Ammon's horn (tissue), 1 donor: ENCODE measurements at places on chromosomes 16 and 17.

DNA sequence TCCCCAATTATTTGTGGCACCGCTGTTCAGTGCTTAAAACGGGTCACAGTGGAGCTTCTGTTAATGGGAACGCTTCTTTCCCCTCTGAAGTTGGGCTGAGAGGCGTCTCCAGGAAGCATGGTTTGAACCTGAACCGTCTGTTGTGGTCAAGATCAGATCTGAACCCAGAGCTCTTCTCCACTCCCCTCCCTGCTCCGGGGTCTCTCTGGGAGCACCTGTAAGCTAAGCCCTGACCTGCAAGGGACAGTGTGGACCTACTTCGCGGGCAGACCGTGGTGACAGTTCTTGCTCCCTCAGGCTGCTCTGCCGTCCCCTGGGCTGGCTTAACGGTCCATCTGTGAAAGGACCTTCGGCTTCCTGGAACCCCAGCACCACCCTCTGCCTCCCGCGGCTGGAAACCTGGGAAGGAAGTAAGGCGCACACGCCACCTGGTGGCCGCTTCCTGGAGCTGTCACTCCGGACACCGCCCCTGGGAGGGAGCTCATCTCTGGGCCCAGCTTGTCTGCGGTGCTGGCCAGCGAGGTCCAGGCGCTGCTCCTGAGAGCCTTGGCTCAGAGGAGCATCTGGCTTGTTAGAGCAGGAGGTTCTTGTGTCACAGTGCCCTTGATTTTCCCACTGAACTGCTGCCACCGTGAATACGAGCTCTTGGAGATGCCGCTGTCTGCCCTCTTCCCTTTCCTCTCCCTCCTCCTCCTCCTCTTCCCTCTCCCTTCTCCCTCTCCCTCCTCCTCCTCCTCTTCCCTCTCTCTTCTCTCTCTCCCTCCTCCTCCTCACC lies 518.5 kb upstream of the EEF2KMT start:
- DNase-seq: peak; percentile 83

- DNase-seq: no peak
Observed at GRCh38 chr17:1331708-1332107, 52.2 kb downstream of the TRARG1 start.

- no peak for DNase-seq
Observed at GRCh38 chr17:78923660-78924453, 1.3 kb downstream of the TIMP2 start.

DNA sequence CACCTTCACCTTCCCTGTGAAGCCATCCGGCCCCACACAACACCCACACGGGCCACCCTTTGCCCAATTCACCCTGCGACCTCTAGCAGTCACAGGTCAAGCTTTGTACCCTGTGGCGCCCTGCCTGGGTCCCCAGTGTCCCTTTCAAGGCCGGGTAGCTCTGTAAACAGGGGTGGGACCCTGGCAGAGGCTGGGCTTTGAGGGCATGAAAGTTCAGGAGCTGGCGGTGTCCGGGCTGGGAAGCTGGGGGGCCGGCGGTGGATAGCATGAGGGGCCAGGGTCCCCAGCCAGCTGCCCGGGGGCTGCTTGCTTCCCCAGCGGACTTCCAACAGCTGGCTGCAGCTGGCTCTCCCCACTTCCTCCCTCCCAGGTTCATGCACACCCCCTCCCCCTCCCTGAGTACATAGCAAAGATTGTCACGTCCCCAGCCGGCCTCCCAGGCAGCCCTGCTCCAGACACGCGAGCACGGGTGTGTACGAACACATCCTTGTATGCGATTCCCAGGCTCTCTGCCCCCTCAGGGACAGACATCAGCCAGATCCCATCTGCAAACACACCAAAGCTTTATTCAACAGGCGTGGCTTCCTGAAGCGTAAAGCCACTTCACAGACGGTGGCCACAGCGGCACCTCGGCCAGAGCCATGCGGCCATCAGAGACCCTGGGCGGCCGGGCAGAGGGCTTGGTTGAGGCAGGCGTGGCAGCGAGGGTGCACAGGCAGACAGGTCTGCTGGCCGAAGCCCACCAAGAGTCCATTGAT lies 8.2 kb downstream of the NTHL1 start:
- DNase-seq: no peak

DNA sequence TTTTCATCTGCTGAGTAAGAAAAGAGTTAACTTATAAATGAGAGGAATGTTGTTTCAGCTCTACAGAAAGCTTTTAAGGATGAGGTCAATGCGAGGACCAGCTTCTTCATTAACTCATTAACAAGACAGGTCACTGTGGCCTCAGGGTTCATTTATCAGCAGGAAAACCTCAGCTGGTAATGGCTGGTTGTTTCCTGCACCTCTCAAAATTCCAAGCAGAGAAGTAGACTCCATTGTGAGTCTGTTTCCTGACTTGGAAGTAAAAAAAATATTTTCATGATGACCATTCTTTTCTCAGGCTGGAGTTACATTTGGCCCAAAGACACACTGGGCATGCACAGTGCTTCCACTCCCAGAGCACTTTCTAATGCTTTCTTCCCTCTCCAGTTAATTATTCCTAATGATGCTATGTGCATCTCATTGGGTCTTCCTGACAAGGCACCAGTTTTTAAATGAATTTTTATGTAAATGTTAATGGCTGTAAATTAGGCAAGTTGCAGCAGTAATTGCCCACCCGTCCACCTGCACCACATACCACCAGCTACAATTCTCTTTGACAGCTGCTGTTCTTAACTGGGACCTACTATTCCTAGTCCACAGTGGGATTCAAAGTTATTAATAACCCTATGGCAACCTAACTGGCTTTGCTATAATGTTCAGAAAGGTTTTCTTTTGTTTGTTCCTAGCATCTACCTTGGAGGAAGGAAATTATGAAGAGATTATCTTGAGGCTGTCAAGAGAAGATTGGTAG lies 89.5 kb upstream of the BCAR1 start:
- no peak for DNase-seq

DNA sequence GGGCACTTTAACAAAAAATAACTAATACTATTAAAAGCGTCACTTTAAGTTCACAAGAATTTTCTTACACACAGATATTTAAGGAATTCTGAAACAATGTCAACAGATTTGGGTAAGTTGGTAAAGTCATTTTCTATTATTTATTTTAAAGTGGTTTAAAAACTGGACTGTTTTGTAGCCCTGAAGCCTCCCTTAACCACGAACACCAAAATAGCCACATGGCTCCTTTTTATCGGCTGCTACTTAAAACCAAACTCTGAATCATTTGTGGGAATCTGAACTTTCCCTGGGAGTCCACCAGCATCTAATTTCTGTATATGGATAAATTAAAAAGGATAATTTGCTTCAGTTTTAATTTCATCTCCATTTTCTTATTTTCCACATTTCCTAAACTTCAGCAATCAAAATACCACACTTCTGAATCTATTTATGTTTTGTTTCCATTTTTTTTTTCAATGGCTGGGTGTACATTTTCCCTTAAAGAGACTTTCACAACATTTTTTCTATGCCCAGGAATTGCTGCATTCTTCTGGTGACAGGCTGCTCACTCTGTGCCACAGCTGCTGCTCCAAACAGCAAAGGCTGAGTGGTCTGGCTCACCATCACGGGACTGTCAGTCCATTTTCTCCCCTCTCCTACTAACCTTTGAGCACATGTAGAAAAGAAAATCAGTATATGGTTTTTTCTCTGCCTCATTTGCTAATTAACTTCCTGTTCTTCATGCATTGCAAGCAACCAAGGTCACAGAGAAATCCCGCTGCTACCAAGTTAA lies 255.5 kb upstream of the KCNJ16 start:
- no peak for DNase-seq

GRCh38 chr17:72613396-72613795 lies 479.1 kb downstream of the SLC39A11 start:
- no peak for DNase-seq

- peak; percentile 86 for DNase-seq
Observed at GRCh38 chr17:20121359-20122253, 112.4 kb downstream of the SPECC1 start.

- peak; percentile 80 for DNase-seq
Observed at GRCh38 chr17:333626-334396, 18.8 kb downstream of the RPH3AL start.

DNA sequence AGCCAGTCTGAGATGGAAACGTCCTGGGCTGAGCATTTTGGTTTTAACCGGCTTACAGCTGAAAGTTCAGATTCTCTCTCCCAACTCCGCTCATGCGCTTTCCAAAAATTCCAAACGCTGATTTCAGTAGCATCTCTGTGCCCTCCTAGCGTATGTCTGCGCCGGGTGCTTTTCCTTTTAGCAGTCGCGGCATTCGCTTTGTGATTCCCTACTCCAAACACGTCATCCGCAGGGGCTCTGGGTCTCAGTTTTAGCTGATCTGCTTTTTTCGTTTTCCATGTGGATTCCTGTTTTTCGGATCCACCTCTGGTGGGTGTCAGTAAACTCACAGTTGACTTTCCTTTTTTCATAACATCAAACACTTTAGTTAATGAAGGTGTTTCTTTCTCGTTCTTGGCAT lies 22.1 kb upstream of the TVP23A start:
- no peak for DNase-seq

- DNase-seq: no peak
Observed at GRCh38 chr17:17661834-17662385, 19.3 kb upstream of the RAI1 start.

DNA sequence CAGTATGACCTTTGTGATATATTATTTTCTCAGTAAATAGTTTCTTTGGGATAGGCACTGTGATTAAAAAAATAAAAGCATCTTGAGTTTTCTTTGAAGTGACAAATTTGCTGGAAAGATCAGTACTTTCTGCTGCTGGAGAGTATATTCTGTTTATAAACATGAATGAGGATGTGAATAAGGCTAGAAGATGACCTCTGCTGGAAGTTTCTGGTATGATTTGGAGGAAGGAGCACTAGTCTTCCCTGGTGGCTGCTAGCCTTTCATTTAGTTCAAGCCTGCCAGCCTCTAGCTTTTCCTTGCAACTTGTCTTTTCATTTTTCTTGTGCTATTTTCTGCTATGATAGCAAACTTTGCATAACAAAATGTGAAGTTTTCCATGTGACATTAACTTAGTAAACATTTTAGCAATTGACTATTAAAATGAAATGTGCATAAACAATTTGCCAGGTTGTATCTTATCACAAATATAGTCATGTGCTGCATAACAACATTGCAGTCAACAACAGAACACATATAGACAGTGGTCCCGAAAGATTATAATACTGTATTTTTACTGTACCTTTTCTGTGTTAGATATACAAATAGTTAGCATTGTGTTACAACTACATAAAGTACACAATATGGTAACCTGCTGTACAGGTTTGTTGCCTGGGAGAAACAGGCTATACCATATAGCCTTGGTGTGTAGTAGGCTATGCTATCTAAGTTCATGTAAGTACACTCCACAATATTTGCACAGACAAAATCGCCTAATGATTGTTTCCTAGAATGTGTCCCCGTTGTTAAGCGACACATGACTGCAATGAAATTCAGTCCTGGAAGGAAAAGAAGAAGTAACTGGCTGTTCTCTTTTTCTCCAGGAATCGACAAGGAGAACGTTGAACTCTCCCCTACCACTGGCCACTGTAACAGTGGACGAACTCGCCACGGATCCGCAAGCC lies 18.1 kb upstream of the RAB11FIP4 start:
- DNase-seq: peak; percentile 86

DNA sequence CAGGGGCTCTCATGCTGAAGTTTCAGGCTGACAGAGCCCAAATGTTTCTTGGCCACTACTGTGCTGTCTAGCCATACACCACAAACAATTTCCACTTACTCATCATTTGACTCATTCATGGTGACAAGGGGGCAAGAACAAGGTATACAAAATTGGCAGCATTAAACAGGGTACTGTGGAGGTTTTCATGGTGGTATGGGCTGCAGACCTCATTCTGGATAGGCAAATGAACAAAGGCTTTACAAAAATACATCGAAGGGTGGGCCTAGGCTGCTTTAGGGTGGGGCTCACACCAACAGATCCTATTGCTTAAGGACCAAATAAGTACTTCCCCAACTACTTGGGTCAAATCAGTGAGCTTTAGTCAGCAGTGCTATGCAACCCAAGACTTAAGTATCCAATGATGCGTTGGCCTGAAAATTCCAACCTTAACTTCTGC lies 53.0 kb downstream of the N4BP1 start:
- DNase-seq: no peak

DNA sequence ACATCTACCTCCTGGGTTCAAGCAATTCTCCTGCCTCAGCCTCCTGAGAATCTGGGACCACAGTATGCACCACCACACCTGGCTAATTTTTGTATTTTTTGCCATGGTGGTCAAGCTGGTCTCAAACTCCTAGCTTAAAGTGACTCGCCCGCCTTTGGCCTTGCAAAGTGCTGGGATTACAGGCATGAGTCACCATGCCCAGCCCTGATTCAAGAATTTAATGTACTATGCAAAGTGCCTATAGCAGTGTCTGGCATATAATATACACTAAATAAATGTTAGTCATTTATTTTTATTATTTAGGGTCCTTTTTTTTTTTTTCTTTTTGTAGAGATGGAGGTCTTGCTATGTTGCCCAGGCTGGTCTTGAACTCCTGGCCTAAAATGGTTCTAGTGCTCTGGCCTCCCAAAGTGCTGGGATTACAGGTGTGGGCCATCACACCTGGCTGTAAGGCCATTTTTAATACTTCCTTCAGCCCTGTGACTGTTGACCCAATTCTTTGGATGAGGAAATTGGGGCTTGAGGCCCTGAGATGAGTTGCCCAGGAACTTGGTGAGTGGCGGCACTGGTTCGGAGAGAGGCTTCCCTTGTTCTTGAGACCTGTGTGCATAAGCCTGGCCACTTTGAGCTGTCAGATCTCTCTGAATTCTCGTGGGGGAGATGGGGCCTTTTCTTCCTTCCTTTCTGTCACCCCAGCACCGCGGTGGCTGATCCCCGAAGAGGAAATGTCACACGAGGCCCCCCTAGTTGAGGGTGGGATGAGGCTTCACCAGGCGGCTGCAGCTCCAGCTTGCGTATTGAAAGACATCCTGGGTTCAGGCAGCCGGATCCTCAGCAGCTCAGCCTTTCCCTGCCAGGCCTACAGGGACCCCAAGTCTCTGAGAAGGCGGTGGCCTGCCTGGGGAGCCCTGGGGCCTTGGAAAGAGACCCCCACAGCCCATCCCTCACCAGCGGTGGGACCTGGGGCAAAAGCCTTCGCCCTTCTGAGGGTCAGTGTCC lies 38.7 kb downstream of the LAT start:
- no peak for DNase-seq

- DNase-seq: no peak
Observed at GRCh38 chr17:13027246-13027645, 9.4 kb upstream of the ELAC2 start.

- no peak for DNase-seq
Observed at GRCh38 chr17:75077072-75077495, 10.7 kb upstream of the SLC16A5 start.

- DNase-seq: peak; percentile 17
Observed at GRCh38 chr17:8698162-8698971, 46.3 kb downstream of the CCDC42 start.

- no peak for DNase-seq
Observed at GRCh38 chr17:81707725-81708646, 4.1 kb upstream of the SLC25A10 start.

- no peak for DNase-seq
Observed at GRCh38 chr16:81500833-81501521, 56.4 kb downstream of the CMIP start.

DNA sequence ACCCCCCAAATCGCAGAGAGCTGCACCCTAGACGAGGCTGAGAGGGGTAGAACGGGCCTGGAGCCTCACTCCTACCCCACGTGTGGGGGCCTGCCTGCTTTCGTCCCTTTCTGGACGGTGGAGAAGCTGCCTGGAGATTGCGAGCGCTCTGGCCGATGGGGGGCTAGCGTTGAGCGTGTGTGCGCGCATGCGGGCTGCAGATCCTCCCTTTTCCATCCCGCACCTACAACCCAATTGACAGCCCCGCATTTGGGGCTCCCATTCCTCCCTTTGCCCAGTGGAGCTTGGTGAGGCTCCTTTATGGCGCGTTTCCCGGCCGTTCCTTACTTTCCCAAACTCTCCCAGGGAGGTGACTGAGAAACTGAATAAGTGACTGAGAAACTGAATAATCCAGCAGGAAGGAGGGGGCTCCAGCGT lies 907 bp upstream of the ESRP2 start:
- no peak for DNase-seq
